Immature natural killer cell (primary cell): ENCODE measurements at places on chromosomes 1 and 21. TPM values are rescaled to one million over a fixed set of nuclear protein-coding genes. Genes with fewer than 3 reads are reported as not detected.
A peak's percentile ranks its signal among the peaks of the same experiment; 100 is the strongest.

Gene UMODL1
- not detected for polyA plus RNA-seq

Gene TCHHL1
- not detected for polyA plus RNA-seq

Gene NCF2
- polyA plus RNA-seq, result 1.5 TPM

Gene C1QTNF12
- polyA plus RNA-seq, result not detected

Gene CD53
- polyA plus RNA-seq, result 1,434 TPM

Gene RCSD1
- polyA plus RNA-seq, result 96.2 TPM

Gene FRRS1
- not detected for polyA plus RNA-seq

Gene PPCS
- polyA plus RNA-seq, result 129 TPM

Gene AKT3
- polyA plus RNA-seq, result 7.3 TPM

Gene VWA5B1
- polyA plus RNA-seq, result not detected

Gene LCE2C
- polyA plus RNA-seq, result not detected

Gene PRDM15
- polyA plus RNA-seq, result 3.5 TPM

Gene CAPZB
- polyA plus RNA-seq, result 644 TPM

GRCh38 chr1:218865591-218865990 is 308.1 kb upstream of the LYPLAL1 start:
- H3K27me3 ChIP-seq, result no peaks in the 10 kb centered on the region
- H3K36me3 ChIP-seq, result no peaks in the 10 kb centered on the region
- DNase-seq, result no peak
- H3K27ac ChIP-seq, result no peak overlapping the region
- no peak overlapping the region for H3K4me3 ChIP-seq

GRCh38 chr1:76824106-76824505 is 43.2 kb upstream of the ST6GALNAC5 start:
- H3K4me3 ChIP-seq, result no peak overlapping the region
- H3K27ac ChIP-seq, result no peak overlapping the region
- DNase-seq, result no peak
- no peaks in the 10 kb centered on the region for H3K36me3 ChIP-seq

DNA sequence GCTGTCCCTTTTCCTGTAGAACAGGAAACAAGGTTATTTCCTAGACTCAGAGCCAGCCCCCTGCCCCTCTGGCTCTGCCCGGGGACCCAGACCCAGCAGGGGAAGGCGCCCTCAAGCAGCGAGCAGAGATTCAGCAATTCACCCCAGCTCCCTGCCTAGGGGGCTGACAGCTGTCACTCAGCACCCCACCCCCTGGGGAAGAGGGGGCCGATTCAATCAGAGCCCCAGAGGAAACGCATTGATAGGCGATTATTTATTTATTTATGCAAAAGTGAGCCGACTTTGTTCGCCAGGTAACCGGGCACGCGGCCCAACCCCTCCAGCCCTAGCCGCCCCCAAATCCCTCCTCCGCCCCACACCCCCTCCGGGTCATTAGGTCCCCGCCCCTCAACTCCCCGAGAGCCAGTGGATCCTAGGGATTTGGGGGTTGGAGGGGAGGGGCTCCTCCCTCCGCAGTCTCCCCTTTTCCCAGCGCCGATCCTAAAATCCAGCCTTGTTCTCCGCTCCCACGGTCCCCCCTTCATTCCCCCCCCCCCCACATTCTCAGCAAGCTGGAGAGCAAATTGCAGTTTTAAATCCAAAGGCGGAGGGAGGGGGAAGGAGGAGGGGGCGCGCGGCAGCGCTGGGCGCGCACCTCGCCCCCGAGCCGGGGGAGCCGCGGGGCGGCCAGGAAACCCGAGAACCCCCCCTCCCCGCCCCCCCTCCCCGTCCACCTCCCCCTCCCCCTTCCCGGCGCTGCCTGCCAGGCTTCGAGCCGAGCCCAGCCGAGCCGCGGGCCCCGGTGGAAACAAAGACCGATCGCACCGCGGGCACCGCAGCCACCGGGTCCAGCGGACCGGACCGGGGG is 1.3 kb downstream of the AHDC1 start:
- peak overlapping the region; percentile 76 for H3K27ac ChIP-seq
- H3K27me3 ChIP-seq, result peaks cover 21% of the 10 kb centered on the region
- peak overlapping the region; percentile 86 for H3K4me3 ChIP-seq

DNA sequence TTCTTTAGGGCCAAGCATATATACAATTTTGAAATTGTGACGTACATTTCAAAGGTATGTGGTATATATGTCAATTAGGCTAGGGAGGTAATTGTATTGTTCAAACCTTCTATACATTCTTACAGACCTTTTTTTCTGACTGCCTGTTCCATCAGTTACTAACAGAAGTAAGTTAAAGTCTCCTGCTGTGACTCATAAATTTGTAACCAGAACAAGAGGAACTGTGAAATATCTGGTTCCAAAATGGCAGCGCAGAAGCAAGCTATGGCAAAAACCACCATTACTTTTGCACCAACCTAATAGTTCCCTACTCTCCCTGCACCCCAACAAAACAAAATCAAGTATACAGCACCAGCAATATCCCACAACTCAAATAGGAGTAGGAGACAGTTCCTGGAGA is 93.6 kb downstream of the ENAH start:
- DNase-seq, result no peak
- H3K36me3 ChIP-seq, result no peaks in the 10 kb centered on the region
- H3K27ac ChIP-seq, result no peak overlapping the region
- peaks cover 3% of the 10 kb centered on the region for H3K27me3 ChIP-seq

- H3K4me1 ChIP-seq, result peaks cover 6% of the 10 kb centered on the region
- no peak for DNase-seq
- peaks cover 5% of the 10 kb centered on the region for H3K27me3 ChIP-seq
- no peak overlapping the region for H3K27ac ChIP-seq
Measured at GRCh38 chr1:159933347-159933746, 8.0 kb upstream of the TAGLN2 start.

DNA sequence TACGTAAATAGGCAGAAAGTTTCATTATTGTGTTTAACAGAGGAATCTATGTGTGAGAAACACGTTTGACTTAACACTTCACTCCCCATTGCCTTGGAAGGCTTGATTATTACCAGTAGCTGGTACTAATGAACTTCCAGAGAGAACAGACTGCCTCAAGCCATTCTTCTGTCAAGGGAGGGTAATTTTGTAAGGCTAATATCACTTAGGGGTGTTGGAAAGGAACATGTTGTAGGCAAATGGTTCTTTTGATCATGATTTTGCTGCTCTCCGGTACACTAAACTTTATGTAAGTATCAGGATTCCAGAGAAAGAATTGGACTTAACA is 1.8 kb downstream of the LAMC1 start:
- H3K36me3 ChIP-seq, result no peaks in the 10 kb centered on the region
- peak overlapping the region; percentile 87 for H3K4me3 ChIP-seq
- no peak overlapping the region for H3K27ac ChIP-seq
- peaks cover 33% of the 10 kb centered on the region for H3K27me3 ChIP-seq
- no peak for DNase-seq
- peaks cover 13% of the 10 kb centered on the region for H3K4me1 ChIP-seq

GRCh38 chr21:39518847-39519210 is 67.1 kb downstream of the SH3BGR start:
- no peak overlapping the region for H3K27ac ChIP-seq
- H3K4me1 ChIP-seq, result peaks cover 5% of the 10 kb centered on the region
- no peaks in the 10 kb centered on the region for H3K36me3 ChIP-seq
- H3K4me3 ChIP-seq, result no peak overlapping the region
- no peak for DNase-seq

- DNase-seq, result no peak
- H3K4me3 ChIP-seq, result no peak within 1 kb of the TSS
- no peak within 1 kb of the TSS for H3K27ac ChIP-seq
- H3K4me1 ChIP-seq, result no peaks in the 10 kb centered on the region
Measured at GRCh38 chr1:203186446-203187303, at the start of gene CHI3L1. CHI3L1 (minus strand) TSS chr1:203186704; CDS start chr1:203186623, 81 bp downstream.

GRCh38 chr1:169886931-169887330 is 6.8 kb downstream of the SCYL3 start:
- peaks cover 75% of the 10 kb centered on the region for H3K4me1 ChIP-seq
- H3K27ac ChIP-seq, result no peak overlapping the region
- no peak for DNase-seq
- peaks cover 29% of the 10 kb centered on the region for H3K36me3 ChIP-seq
- no peaks in the 10 kb centered on the region for H3K27me3 ChIP-seq
- no peak overlapping the region for H3K4me3 ChIP-seq

GRCh38 chr1:10380594-10381275 is 18.1 kb upstream of the PGD start:
- H3K27ac ChIP-seq, result peak overlapping the region; percentile 40
- H3K36me3 ChIP-seq, result peaks cover 14% of the 10 kb centered on the region
- peaks cover 2% of the 10 kb centered on the region for H3K27me3 ChIP-seq
- no peaks in the 10 kb centered on the region for H3K4me1 ChIP-seq
- H3K4me3 ChIP-seq, result no peak overlapping the region
- no peak for DNase-seq

- peaks cover 16% of the 10 kb centered on the region for H3K4me1 ChIP-seq
- peak overlapping the region; percentile 86 for H3K4me3 ChIP-seq
- no peaks in the 10 kb centered on the region for H3K36me3 ChIP-seq
- no peak for DNase-seq
- peaks cover 2% of the 10 kb centered on the region for H3K27me3 ChIP-seq
Measured at GRCh38 chr1:9589144-9589718, 520 bp downstream of the TMEM201 start.

DNA sequence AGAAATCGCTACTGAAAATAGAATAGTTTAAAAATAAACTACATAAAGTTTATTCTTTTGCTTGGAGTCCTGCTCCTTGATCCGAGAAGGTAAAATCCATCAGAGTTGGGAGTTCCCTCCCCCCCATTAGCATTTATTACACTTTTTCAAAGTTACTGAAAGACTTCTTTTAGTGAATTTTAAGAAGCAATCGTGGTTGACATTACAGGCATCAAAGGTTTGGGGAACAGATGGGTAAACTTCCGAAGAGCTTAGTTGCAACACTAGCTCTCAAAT is 31.0 kb upstream of the NFIA start:
- H3K4me3 ChIP-seq, result peak overlapping the region; percentile 77
- H3K4me1 ChIP-seq, result peaks cover 19% of the 10 kb centered on the region
- no peak for DNase-seq
- no peaks in the 10 kb centered on the region for H3K36me3 ChIP-seq
- peaks cover 25% of the 10 kb centered on the region for H3K27me3 ChIP-seq

DNA sequence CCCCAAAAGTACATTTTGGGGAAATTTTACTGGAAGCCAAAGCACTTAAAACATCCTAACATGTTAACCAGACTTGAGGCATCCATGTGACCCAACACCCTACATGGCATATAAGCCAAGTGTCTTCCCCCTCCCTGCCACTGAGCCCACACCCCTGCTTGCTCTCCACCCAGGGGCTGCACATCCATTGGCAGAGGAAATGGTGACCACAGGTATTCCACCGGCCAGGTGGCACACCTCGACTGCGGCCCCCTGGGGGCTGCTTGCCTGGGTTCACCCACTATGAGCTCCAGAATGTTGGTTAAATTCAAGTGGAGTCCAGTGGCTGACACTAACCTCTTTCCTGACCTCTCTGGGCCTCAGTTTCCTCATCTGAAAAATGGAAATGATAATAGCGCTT is 64.4 kb upstream of the FAM20B start:
- peaks cover 3% of the 10 kb centered on the region for H3K27me3 ChIP-seq
- no peaks in the 10 kb centered on the region for H3K36me3 ChIP-seq
- DNase-seq, result no peak
- H3K4me1 ChIP-seq, result no peaks in the 10 kb centered on the region
- H3K27ac ChIP-seq, result no peak overlapping the region

DNA sequence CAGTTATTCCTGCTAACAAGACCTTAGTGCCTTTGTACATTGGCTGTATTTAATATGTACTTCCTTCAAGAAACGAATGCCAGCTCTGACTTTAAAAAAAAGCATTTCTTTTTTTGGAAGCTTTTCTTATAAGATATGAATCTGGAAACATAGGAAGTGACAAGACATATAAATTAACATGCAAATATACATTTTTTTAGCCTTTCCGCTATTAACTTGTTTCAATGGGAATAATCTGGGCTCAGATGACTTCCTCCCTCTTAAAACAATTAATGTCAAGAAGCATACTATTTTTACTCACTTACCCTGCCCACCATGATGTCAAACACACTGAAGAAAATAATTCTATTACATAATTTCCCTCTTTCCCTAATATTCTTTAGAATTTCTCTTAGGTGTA is 1.4 kb downstream of the DENND1B start:
- DNase-seq, result no peak
- peaks cover 7% of the 10 kb centered on the region for H3K27me3 ChIP-seq
- peak overlapping the region; percentile 89 for H3K4me3 ChIP-seq
- peak overlapping the region; percentile 92 for H3K27ac ChIP-seq
- no peaks in the 10 kb centered on the region for H3K36me3 ChIP-seq
- peaks cover 66% of the 10 kb centered on the region for H3K4me1 ChIP-seq

DNA sequence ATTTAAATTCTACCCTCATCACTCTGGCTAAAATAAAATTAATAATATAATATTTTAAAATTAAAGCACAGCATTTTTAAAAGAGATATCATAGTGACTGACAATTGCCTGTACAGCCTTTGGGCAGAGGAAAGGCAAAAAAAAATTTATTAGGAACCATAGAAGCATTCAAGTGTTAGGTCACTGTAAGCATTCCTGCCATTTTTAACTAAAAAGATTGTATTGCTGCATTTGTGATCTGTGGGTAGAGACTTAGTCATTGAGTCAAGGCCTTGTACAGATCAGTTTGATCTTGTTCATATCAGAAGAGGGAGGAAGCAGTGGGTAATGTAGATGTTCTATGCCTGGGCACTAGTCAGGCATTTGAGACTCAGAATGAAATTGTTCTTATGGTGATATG is 109.9 kb downstream of the LYPLAL1 start:
- peaks cover 2% of the 10 kb centered on the region for H3K27me3 ChIP-seq
- no peaks in the 10 kb centered on the region for H3K36me3 ChIP-seq
- no peaks in the 10 kb centered on the region for H3K4me1 ChIP-seq

GRCh38 chr1:165565751-165566490 is 22.1 kb downstream of the LRRC52 start:
- no peaks in the 10 kb centered on the region for H3K36me3 ChIP-seq
- no peaks in the 10 kb centered on the region for H3K4me1 ChIP-seq
- H3K4me3 ChIP-seq, result no peak overlapping the region
- DNase-seq, result no peak
- H3K27ac ChIP-seq, result no peak overlapping the region

DNA sequence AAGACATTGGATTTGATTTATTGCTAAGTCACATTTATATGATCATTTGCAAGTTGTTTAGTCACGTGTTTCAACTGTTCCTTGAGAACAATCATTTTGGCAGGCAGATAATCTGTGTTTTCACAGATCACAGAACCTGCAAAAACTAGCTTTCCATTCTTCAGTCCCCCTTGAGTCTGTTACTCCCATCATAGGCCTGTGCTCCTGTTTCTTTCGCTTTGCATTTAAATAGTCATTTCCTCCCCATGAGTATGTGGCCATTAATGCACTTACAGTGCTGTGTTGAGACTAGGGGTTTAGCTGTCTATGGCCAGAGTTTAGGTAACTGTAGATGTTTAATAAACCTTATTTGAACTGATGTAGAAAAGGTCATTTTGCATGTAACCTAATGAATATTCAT is 214.5 kb downstream of the PATJ start:
- H3K36me3 ChIP-seq, result no peaks in the 10 kb centered on the region
- no peak overlapping the region for H3K4me3 ChIP-seq
- no peaks in the 10 kb centered on the region for H3K4me1 ChIP-seq
- no peak for DNase-seq

GRCh38 chr1:202230939-202231645 is 37.5 kb downstream of the LGR6 start:
- peaks cover 22% of the 10 kb centered on the region for H3K4me1 ChIP-seq
- H3K4me3 ChIP-seq, result no peak overlapping the region
- no peak overlapping the region for H3K27ac ChIP-seq
- H3K27me3 ChIP-seq, result peaks cover 1% of the 10 kb centered on the region
- peaks cover 18% of the 10 kb centered on the region for H3K36me3 ChIP-seq
